ENCODE measurements at places on chromosomes 5 and 9.

DNA sequence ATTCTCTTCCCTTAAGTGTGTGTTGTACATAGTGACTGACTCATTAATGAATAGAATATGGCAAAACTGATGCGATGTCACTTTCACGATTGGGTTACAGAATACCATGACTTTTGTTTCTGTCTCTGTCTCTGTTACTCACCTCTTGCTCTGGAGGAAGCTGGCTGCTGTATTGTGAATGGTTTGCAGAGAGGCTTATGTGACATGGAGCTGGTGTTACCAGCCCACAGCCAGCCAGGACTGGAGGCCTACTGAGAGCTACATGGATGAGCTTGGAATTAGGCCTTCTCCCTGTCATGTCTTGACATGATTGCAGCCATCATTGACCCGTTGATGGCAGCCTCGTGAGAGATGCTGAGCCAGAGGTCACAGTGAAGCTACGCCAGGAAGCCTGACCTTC, 161.9 kb downstream of the TAF11L14 start:
- DNase-seq: no peak

GRCh38 chr5:113652161-113652560, 138.7 kb downstream of the YTHDC2 start:
- DNase-seq: no peak

DNA sequence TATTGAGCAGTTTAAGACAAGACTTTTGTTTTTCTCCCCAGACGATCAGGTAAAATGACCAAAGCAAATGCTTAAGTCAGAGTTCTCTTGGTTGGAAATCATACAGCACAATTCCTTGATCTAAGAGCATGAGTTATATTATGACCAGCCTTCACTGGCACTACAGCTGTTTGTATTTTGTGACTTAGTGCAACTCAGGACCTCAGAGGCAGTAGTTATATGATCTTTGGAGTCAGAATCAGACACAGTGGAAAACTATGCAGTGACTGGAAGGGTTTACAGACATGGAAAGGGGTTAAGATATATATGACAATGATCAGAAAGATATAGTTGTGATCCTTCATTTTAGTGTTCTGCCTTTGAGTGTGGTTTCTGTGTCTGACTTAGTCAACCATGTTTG, 24.3 kb downstream of the RAD23B start:
- no peak for DNase-seq

DNA sequence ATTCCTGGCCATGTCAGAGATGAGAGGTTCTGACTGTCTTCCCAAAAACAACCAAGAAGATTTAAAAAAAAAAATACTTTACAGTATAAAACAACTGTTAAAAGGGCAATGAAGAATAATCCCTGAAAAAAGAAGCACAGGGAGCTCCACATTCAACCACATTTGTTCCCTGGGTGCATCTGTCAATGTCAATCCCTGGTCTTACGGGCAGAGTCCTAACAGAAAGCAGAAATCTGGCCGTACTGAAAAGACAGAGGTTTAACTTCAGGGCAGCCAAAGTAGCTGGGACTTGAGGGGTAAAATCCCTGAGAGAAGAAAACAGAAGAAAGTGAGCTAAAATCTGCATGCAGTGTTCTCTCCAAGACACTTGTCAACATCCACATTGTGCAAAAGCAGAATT, 76.6 kb downstream of the RICTOR start:
- DNase-seq: no peak

- no peak for DNase-seq
Measured at GRCh38 chr5:34529581-34530331, 126.4 kb upstream of the RAI14 start.

- DNase-seq: no peak
Measured at GRCh38 chr9:98176391-98177259, 15.8 kb downstream of the CORO2A start.

DNA sequence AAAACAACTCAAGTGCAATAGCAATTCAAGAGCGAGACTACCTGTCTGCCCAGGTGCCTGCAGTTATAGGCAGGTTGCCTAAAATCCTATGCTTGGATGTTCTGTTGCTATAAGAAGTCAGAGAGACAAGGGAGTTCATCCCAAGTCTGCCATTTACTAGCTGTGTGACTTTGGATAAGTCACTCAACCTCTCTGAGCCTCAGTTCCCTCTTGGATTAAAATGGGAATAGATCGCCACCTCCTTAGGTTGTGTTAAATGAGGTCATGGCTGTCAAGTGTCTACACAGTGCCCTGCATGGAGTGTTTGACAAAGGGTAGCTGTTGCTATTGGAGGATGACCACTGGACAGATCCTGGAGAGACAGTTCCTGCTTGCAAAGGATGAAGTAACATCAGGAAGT, 1.3 kb upstream of the ZBTB34 start:
- no peak for DNase-seq

DNA sequence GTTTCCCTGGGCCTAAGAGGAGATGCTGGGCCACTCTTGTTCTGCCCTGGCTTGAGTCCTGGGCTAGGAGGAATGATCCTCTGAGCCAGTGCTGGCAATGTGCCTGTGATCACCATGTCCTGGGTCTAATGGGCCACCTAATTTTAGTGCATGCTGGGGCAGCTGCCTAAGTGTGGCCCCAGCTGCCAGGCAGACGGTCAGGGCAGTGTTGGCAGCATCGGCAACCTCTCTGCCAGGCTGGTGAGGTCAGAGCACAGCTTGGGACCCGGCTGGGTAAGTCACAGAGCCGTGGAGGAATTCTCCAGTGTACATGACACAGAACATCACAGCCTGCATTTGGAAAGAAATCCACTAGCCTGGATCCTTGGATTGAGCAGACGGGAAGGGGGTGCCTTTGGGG, 21.4 kb upstream of the PITX1 start:
- no peak for DNase-seq

GRCh38 chr5:123421773-123422172, 1.4 kb downstream of the CEP120 start:
- DNase-seq: no peak
